ENCODE measurements at places on chromosomes 2 and 18.

- no peak for DNase-seq
Observed at GRCh38 chr2:218569661-218570500, 1.2 kb downstream of the CNOT9 start.

GRCh38 chr2:132595693-132596092 lies 74.3 kb downstream of the LYPD1 start:
- DNase-seq = no peak

DNA sequence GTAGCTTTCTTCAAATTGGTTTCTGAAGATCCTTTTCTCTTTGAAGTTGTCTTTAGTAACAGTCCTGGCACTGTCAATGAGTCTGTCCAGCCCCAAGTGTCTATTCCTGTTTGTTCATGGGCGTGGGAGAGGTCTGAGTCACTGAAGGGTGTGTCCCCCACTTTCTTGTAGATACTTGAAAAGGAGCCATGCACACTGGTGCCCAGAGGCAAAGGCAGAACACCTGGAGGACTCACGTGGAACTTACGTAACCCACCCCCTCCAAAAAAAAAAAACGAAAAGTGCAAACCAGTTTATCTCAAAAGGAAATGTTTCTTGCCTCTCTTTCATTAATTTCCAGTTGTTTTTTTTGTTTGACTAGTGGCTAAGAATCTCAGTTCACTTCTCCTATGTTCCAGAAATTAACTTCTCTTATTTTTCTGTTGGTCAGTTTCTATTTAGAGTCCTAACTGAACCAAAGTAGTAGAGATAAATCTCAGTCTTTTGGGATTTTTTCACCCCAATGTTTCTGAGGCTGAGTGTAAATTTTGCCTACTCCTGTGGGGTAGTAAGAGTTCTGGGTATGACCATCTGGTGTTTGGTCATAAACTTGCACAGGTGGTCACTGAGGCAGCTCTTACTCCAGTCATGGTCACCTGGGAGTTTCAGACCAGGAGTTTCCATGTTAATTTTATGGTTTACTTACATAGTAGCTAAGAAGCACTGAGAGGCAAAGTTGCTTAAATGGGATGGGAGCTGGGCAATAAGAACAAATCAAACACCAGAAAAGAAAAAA lies 54.9 kb downstream of the DSC3 start:
- DNase-seq = no peak

- no peak for DNase-seq
Observed at GRCh38 chr18:77086656-77087392, 45.8 kb downstream of the MBP start.

DNA sequence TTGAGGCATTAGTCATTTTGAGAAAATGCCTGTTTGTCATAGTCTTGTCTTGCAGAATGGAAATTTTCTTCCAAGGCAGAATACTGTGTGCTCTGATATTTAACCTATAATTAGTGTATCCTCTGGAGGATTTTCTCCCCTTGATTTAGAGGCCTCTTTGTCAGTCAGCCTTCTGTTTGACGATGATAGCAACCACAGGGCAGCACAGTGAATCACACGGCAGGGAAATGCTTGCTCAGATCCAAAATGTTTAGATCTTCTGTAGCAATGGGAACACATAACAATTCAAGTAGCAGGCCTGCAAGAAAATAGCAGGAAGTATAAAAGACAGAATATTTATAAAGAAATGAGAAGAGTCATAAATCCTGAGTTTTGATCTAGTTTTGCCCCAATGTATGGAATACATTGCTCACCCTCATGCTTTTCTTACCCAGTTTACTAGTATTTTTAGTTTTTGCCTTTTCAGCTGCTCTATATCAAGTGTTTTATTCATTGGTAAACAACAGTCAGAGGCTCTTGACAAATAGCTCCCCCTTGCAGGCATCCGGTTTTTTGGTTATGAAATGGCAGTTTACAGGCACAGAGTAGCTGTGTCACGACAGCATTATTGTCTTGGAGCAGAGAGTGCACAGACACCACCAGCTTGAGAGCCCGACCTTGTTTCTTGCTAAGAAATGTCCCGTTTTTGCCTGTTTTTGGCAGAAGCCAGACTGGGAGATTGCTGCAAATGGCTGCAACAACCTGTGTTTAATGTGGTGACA lies 185.1 kb downstream of the MYO3B start:
- no peak for DNase-seq

DNA sequence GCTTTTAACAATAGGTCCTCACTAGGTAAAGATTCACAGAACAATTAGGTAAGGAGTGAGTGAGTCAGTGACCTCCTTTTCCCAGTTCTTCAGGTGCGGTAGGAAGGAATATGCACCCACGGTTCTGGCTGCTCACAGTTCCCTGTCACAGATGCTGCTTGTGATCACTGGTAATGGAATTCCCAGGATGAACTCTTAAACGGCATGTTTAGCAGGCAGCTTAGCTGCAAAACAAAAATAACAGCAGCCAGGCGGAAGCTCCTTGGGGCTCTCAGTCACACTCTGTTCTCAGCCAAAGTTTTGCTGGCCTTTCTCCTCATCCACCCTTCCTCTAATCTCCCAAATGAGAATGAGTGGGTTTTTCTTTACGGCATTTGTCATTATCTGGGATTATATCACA lies 274.5 kb downstream of the MYT1L start:
- DNase-seq = no peak

DNA sequence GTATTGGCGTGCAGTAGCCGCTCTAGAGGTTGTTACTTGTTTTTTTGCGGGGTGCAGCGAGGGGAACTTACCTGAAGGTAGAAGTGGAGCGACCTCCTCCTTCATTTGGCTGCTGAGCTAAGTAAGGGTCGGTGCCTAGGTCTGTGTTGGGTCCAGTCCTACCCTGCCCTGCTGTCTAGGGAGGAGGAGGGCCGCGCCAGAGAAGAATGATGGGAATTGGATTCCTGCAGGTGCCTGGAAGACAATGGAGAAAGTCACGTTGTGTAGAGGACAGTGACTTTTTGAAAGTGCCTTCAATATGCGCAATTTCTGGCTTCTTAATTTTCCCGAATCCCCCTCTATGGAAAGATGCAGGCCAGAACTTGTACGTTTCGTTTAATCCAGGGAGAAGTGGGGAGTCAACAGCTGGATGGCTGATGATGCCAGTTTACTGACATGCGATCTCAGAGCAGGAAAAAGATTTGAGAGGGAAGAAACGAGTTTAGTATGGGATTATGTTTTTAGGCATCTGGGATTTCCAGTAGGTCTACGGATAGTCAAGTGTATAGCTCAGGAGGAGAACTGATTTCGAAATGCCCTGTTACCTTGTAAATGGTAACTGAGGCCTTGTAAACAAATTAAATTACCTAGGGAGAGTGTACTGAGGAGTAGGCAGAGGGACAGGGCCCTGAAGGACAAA lies 653 bp downstream of the MRPS9 start:
- no peak for DNase-seq

GRCh38 chr2:168571061-168571460 lies 115.0 kb downstream of the CERS6 start:
- DNase-seq = no peak

GRCh38 chr2:240245184-240245583 lies 104.7 kb upstream of the OTOS start:
- no peak for DNase-seq

- DNase-seq = no peak
Observed at GRCh38 chr2:156321243-156321904, 11.1 kb downstream of the NR4A2 start.

DNA sequence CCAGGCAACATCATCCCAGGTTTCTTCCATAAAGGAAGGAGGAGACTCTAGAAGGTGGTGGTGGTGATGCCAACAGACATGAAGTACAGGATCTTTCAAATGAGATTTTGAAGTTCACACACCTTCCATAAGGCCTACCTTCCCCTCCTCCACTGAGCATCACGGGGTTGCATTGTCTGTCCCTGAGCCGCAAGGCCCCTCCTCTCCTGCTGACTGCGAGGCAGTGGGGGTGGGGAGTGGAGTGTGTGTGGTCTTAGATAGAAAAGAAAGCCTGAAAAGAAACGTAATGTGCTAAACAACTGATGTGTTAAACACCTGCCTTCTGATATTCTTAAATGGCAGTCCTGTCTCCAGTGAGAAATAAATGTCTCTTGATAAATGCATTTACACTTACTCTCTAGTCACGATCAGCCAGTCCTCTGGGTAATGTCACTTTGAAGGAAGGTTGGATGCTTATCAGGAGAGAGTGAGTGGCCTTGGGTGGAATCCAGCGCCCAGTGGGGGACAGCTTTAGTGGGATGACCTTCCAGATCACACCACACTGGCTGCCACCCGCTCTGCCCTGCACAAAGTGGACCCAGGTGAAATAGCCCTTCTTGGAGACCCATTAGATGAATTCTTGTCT lies 5.5 kb upstream of the SCYGR5 start:
- DNase-seq = no peak

DNA sequence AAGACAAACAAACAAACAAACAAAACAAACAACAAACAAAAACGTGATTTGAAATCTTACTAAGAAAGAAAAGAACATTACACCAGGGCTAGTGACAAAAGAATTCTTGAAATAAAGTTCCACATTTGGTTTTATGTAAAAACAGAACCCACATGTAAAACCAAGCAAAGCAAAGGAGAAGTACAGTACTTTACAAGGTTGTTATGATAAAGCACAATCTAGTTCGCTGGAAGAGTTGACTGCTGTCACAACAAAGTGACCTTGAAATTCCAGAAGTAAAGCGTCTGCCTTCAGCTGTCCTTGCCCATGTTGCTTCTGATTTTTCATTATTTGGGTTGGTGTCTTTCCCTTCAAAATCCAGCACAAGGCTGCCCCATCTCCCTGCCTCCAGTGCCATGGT lies 94.8 kb upstream of the CYRIA start:
- DNase-seq = no peak

- no peak for DNase-seq
Observed at GRCh38 chr2:64779117-64779690, 125.5 kb upstream of the SERTAD2 start.

GRCh38 chr2:105864262-105864661 lies 119.5 kb downstream of the NCK2 start:
- DNase-seq = no peak

GRCh38 chr18:48854780-48855179 lies 96.0 kb downstream of the SMAD7 start:
- no peak for DNase-seq

DNA sequence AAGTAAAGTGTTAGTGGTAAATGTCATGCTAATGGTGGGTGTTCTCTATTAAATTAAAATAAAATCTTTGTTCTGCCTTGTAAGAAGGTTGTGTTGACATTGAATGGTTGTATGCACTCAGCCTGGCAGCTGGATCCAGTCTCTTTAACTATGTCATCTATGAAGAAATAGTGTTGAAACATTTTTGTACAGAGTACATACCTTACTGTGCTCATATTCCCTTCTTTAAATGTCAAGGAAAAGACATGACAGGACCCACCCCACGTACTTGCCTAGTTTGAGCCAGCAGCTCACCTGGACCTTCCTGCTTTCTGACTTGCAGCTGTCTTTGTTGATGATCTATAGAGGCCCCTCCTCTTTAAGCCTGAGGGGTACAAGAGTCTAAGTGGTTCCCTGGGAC lies 85.6 kb upstream of the ST3GAL5 start:
- DNase-seq = no peak

DNA sequence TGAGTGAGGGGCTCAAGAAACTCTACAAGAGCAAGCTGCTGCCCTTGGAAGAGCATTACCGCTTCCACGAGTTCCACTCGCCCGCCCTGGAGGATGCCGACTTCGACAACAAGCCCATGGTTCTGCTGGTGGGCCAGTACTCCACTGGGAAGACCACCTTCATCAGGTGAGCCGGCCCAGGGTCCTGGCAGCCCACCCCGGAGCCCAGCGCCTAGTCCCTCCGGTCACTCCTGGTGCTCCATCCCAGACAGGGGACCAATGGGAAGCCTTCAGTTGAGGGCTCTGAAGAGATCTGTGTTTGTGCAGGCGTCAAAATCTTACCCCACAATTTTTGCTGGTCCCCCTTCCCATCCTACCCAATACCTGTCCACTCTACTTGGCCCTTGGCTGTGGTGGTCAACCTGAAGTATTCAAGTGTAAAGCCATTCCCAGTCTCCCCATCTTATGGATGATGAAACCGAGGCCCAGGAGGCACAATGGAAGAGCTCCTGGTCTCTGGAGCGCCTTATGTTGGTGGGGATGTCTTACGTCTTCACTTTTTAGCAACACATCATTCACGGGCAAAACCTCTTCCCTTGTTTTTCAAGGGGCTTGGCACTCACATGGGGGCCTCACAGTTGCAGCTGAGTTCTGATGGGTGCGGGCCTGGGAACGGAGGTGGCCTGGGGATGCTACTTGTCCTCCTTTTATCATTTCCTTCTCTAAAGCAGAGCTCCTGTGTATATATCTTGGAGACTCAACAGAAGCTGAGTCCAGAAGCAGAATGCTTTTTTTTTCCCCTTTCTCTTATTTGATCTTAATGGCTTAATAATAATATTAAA lies 941 bp downstream of the EHD3 start:
- no peak for DNase-seq

GRCh38 chr2:39728941-39729351 lies 50.1 kb downstream of the THUMPD2 start:
- peak; percentile 2 for DNase-seq
